ENCODE measurements at places on chromosomes 11 and 22.

DNA sequence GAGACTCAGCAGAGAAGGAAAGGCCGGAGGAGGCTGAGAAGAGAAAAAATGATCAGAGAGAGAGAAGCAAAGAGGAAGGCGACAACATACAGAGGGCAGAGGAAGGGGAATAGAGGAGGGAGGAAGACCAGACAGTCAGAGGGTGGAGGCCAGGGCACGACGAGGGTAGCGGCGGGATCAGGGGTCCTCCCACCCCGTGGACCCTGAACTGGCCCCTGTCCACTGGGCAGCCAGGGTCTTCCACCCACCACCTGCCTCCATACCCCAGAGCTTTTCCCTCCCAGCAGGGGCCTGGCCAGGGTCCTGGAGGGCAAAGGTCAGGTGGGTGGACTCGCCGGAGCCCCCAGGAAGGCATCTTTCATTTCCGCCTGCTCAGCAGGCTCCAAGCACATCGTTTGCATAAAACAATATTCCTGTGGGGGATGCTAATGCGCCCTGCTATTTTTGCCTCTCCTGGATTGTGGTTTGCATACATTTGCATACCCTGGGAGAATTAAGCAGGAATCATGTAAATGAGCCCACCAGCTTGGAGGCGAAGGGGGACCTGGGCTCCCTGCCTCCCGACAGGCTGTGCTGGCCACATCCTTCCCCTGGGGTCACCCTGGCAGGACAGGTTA lies 394.1 kb downstream of the MN1 start:
- DNase-seq, result no peak

DNA sequence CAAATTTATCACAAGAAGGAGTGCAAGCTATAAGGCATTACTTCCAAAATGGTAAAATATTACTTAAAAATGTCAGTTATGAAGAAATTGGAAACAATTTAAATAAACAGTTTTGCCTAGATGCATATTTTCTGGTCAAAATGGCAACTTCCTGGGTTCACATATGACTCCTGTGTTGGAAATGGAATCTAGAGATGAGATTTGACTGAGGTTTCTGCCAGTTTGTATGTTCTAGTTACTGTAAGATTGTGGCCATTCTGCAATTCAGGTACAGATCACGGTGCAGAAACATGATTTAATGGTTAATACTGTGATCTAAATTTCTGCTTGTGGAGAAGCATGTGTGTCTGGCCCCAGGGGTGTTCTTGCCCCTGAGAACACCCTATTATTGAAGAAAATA lies 3.4 kb upstream of the OR4C6 start:
- DNase-seq, result no peak

DNA sequence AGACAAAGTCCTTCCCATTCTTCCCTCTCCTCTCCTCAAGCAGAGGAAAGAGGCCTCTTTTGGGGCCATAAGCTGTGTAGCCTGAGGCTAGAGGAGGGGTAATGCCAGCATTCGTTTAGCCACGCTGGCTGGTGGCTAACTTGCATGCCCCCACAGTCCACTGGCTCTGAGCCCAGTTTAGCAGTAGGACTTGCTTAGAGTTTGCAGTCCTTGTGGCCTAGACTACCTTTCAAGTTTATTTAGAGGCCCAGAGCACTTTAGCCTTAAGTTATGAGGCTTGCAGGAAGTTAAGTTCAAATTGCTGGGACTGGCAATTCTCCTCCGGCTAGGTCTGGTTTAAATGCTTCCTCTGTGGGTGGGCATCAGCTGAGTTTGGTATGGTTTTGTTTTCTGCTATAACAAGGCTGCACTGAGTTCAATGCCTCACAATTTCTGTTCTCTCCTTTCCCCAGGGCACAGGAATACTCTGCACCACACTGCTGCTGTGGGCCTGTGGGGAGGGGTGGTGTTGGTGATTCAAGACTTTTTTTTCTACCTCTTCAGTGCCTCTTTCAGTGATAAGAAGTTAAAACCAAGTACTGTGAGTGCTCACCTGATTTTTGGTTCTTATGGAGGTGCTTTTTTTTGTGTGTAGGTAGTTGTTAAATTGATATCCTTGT lies 281.0 kb upstream of the C11orf87 start:
- no peak for DNase-seq

GRCh38 chr11:15145615-15146014 lies 30.9 kb downstream of the INSC start:
- DNase-seq, result no peak

DNA sequence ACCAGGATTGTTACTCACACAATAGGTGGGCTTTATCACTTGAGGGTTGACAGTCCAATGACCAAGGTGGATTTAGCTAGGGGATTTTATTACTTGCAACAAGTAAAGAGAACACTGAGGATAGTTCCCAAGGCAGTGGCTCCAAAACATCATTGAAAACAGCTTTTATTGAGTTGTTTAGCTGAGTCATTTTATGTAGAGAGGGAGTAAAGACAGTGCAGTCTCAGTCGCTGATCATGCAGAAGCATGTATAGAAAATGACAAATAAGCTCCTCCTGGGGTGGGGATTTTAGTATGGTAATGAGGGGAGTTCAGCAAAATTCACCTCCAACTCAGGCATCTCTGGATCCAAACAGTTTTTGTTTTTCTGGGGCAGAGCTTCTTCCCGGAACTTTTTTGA lies 163.0 kb upstream of the CCDC179 start:
- DNase-seq, result no peak

GRCh38 chr11:9049959-9050358 lies 41.4 kb downstream of the SCUBE2 start:
- DNase-seq, result no peak

DNA sequence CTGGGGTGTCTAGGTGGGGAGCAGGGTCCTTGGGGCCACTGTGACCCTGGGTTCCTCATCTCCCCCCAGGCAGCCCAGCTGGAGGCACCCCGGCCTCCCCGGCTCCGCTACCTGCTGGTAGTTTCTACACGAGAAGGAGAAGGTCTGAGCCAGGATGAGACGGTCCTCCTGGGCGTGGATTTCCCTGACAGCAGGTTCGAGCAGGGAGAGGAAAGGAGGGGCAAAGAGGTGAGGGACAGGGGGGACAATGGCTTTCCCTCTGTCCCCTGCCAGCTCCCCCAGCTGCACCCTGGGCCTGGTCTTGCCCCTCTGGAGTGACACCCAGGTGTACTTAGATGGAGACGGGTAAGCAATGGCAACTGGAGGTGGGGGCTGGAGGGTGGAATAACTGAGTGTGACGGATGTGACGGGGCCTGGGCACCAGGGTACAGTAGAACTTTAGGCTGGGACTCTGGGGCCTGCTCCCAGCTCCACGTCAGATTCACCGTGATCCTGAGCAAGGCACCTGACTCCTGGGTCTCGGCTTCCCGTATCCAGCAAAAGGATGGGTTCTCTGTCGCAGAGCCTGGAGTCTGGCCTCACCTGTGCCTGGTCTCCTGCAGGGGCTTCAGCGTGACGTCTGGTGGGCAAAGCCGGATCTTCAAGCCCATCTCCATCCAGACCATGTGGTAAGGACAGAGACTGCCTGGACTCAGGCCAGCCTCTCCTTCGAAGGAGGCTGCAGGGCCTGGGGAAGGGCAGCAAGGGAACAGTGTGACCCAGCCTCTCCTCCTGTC lies 3.6 kb downstream of the SSH3 start:
- no peak for DNase-seq

- no peak for DNase-seq
These were observed 970 bp downstream of the CAT start for GRCh38 chr11:34439610-34440198.

- DNase-seq, result no peak
These were observed 10.9 kb downstream of the MICAL3 start for GRCh38 chr22:18013436-18013835.
